ENCODE measurements at places on chromosomes 11 and 22.

- no peak for DNase-seq
Observed at GRCh38 chr11:1647901-1648652, 18.5 kb downstream of the KRTAP5-5 start.

GRCh38 chr11:85955531-85955930, 100.3 kb downstream of the CCDC83 start:
- DNase-seq, result no peak

DNA sequence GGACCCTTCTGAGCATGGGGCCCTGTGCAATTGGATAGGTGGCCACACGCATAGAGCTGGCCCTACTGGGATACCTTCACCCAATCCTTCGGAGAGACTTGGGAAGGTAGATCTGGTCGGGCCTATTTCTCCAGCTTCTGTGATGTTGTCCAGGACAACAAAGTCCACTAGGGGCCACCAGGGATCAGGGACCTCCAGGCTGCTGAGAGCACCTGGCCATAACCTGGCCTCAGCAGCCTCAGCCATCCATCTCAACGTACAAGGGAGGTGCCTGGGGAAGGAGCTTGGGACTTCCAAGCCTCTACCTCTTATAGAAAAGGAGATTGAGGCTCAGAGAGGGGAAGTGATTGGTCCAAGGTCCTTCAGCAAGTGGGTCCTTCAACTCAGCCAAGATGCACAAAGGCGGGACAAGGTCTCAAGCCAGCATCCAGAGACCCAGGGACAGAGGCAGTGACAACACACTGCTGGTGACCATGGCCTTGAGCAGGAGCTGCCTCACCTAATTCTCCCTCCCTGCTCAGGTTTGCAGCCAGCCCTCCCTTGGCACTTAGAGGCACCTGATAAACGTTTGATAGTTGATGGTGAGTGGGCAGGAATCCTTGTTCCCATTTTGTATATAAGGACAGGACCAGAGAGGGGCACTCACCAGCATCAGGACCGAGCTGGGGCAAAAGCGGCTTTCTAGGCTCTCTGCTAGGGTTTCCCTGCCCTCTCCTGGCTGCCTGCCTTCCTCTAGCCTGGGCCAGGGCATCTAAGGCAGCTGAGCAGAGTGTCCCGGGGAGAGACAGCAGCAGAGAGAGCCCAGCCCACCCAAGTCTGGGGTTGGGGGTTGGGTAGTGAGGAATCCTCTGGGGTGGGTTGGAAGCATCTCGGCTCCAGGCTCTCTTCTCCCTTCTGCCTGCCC, 4.5 kb downstream of the RAC2 start:
- DNase-seq, result no peak

GRCh38 chr22:16827506-16827905, 2.3 kb upstream of the XKR3 start:
- no peak for DNase-seq

GRCh38 chr11:128714123-128714522, 20.3 kb downstream of the FLI1 start:
- DNase-seq, result no peak

DNA sequence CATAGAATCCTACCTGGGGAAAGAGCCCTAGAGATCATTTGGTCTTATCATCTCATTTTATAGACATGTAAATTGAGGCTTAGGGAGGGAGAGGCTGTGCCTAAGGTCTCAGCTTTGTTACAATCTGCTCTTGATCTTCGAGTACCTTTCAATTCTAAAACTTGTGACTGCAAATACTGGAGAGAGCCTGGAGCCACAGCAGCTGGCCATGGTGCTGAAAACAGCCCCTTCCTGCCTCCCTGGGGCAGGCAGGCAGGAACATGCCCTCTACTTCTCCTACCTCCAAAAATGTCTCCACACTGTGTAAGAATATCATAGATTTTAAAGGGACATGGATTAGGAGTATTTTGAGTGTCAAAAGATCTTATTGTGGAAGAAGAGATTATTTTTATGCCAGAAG, 52.2 kb downstream of the C22orf42 start:
- DNase-seq, result no peak

GRCh38 chr11:22875869-22876473, 15.7 kb upstream of the CCDC179 start:
- DNase-seq, result peak; percentile 42

DNA sequence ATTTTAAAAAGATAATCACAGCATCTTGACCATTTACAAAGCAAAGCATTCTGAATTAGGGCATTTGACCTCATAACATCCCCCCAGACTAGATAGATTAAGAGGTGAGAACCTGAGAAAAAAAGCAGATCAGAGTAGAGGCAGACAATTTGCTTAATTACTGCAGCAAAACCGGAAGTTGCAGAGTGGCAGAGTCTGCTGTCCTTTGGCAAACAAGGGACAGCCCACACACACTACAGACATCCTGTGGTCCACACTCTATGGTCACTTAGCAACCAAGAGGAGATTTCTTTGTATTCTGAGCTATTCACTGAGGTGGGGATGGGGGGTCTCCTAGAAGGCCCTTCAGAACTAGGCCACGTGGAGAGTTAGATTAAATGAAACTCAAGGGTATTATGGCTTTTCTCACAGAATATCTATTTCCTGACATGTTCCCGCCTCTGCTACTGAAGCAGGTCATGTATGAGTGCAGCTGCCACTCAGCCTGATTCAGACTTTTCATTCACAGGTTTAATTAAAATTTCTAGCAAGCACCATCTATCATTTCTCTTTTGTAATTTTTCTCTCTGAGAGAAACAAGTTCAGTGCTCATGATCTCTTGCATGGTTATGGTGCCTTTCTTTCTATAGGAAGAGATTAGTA, 48.5 kb downstream of the SVIP start:
- no peak for DNase-seq

DNA sequence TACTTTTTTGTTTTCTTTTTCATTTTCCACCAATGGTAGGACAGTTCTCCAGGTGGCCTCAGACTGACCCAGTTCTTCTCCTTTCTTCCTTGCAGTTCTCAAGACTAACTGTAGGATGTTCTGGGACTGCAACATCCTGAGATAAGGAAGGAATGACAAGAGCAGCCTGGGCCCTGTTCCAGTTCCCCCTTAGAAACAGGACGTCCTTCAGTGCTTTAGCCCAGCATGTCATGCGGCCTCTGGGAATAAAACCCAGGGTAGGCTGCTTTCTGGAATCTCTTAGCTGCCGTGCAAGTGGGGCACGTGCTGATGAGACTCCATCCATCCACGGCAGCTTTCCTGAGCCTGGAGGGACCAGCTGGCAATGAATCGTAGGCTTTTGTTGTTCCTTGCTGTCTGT, 24.0 kb upstream of the CADM1 start:
- DNase-seq, result no peak

DNA sequence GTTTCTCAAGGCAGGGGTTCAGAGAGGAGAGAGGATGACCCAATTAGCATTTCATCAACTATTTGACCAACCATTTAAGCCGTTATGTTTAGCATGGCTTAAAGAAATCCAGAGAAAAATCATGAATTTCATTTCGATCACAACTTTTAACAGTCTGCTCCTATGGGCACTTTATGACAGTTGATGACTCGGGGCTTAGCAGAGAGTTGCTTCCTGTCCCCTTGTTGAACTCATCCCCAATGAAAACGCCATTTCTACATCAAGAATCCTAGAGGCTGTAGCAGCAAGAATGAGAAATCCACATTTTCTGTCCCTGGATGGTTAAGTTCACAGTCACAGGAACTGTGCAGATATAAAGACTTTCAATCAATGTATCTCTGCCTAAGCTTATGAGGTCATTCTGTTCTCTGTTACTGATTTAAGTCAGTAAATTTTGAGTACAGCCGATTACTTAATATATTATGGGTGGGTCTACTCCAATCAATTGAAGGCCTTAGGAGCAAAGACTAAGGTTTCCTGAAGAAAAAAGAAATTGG, 81.1 kb downstream of the BDNF start:
- DNase-seq, result no peak

DNA sequence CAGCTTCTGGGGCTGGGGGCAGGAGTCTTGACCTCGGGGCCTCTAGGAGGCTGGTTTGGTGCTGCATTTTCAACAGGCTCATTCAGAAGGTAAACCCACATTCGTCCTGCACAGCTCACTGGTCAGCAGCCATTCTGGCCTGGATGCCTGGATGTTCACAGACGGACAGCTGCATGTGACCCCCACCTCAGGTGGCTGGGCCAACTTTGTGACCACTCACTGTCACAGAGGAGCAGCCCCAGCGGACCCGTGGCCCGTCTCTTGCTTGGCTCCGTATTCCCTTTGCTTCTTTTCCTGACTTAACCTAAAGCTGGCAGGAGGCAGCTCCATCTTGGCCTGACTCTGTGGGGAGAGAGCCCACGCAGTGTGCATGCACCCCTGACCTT, 8.2 kb downstream of the DGCR8 start:
- DNase-seq, result no peak

Data from activated T-cell treated with anti-CD3 and anti-CD28 coated beads for 1 hour (primary cell).